A673 (cell line): ENCODE measurements at places on chromosomes 5 and 9. TPM values are rescaled to one million over a fixed set of nuclear protein-coding genes. Genes with fewer than 3 reads are reported as not detected.

The LAMC3 gene
- total RNA-seq: 0.28 and 0.37 TPM in 2 replicates

The CHSY3 gene
- not detected in 2 replicates for total RNA-seq

DNA sequence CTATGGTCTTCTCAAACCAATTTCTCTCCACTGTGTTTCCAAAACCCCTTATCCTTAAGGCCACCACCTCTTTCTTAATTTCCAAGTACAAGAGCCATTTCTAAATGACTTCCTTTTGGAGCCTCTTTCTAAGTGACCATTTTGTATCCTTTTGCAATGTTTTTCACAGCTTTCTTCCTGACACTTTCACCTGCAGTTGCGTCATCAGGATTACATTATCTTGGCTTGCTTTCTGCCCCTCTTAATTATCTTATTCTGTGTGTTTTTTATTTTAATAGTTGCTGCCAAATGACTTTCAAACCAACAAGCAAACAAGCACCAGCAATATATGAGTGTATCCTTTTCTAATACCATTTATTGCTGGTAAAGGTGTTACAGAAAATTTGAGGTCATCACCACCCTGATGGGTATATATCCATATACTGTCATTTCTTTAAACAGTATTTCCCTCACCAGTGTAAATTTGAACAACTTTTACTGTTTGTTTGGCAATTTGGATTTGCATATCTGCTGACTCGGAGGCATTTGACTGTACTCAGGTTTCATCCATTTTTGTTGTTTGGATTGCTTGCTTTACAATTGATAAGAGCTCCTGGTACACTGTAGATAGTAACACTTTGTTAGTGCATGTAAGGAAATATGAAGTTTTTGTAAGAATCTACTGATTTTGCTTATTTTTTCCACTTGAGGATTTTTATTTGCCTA lies 5.4 kb upstream of the ANXA1 start:
- no peak for DNase-seq

DNA sequence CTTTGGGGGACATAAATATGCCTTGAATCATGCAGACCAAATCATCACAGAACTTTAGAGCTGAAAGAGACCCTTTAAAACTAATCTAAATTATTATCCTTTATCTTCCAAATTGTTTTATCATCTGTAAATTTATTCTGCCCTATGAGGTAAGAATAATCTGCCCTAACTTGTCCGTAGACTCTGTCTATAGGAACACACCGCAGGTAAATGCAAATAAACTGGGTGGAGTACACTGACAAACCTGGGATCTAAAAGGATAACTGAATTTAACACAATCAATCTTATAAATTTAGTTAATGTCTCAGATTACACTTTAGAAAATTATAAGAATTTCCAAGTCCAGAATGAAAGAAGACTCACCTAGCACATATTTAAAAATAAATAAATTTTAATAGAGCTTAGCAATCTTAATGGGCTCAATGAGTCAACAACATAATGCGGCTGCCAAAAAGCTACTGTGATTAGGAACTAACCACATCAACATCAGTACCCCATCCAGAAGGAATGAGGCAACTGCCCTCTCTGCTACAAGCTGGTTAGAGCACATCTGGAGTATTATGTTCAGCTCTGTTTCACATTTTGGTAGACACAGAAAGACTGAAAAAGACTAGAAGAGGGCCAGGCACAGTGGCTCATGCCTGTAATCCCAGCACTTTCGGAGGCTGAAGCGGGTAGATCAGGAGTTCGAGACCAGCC lies 5.6 kb downstream of the MEGF9 start:
- no peak for DNase-seq
